Central memory CD8-positive, alpha-beta T cell (primary cell): ENCODE measurements at places on chromosomes 7 and 10.

GRCh38 chr7:39825401-39825980 lies 124.6 kb upstream of the CDK13 start:
- no peak for DNase-seq

DNA sequence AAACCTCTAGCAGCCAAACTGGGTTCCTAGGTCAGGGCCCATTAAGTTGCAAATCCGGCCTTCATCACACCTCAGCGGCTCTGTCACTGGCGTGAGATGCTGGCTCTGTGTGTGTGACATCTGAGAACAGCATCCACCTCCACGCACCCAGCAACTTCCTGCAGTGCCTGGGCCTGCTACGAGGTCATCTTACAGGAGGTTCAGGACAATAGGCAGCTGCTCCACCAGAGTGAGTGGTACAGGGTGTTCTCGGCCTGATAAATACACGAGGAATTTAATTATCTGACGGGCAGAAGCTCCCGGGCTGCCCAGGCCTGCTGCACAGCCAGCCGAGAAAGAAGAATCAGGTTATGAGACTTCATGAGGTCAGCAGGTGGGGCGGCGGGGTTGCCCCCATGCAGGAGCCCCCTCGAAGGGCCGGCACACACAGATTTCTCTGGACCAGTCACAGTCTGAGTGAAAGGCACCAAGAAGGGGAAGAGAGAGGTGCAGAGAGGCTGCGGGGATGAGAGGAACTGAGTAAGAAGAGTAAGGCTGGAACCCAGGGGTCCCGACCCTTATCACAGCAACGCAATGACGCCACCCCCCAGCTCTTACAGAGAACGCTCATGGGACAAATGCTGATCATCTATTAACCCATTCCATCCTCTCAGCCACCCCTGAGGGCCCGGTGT lies 49.3 kb downstream of the CALML3 start:
- DNase-seq = no peak

DNA sequence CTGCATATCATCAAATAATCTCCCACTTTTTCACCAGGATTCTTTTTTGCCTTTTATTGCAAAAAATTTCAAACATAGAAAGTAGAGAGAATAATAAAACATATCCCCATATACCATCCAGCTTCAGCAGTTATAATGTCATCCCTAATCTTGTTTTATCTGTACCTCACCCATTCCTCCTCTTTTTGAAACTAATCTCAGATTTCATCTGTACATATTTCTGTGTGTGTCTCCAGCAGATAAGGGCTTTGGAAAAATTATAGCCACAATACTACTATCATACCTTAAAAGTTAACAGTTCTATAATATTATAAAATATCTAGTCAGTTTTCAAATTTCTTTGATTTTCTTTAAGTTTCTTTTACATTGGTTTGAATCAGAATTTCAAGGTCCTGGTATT lies 7.6 kb upstream of the ENTPD1 start:
- DNase-seq = no peak

DNA sequence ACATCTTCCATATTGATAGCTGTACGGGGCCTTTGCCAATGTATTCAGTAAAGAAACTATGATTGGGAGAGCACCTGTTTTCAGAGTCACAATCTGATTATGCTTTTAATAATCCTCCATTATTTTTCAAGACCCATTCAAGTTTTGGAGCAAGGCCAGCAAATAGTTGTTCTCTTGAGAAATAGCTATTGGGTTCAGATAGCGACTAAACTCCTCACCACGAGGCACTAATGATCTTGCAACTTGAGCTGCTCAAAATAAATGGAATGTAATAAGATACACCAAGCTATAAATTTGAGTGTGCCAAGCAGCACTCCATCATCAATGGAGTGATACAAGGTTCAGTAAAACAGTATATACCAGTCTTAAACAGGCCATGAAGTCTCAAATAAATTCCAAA lies 7.4 kb upstream of the MALRD1 start:
- DNase-seq = no peak

GRCh38 chr10:71031026-71031425 lies 142.7 kb upstream of the PCBD1 start:
- DNase-seq = no peak

GRCh38 chr10:11178606-11179515 lies 161.2 kb downstream of the CELF2 start:
- DNase-seq = peak; percentile 87

DNA sequence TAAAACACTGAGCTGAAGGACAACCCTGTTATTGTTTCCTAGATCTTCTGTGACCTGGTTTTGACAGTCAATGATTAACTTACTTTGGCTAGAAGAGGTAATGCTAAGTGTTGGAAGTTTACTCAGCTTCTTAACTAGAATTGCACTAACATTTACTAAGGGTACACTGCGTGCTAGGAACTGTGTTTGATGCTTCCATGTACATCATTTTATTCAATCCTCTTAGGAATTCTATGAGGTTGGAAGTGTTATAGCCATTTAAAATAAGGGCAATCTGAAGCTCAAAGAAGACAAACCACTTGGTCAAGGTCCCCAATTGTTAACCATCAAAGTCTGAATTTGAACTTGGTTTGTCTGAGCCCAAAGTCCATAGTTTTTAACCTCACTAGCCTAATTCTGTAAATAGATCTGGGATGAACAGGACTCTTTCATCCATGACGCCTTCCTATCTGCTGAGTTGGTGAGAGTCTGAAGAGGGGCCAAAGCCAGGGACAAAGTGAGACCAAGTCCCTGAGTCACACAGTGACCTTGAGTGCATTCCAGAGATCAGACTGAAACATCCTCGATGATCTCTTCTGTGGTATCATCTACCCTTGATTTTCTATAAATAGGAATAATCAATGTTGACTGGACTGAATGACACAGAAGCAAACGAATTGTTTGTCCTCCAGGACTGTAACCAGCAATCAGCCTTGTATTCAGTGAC lies 29.2 kb upstream of the ZNRF2 start:
- no peak for DNase-seq

DNA sequence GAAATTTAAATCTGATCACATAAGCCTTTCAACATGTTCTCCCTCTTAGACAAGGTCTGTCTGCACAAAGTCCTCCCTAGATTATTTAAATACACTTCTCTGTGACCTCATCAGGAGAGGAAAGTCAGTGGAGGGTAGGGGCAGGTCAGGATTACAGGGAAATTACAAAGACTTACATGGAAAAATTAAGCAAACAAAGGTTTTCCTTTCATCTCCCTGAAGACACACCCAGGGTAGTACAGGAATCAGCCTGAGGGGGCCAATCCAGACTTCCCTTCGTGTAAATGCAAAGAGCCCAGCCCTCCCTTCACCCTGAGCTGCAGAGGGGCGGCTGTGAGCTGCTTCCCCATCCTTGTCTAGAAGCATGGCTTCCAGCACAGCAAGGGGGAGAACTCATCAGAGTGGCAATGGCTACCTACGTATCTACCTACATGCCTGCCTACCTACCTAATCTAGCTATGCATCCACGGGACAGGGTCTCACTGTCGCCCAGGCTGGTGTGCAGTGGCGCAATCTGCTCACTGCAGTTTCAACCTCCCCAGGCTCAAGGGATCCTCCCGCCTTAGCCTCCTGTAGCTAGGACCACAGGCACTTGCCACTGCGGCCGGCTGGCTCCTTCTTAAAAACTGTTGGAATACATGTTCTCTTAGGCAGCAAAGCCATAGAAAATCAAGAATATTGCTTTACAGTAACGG lies 33.2 kb downstream of the PITRM1 start:
- no peak for DNase-seq

GRCh38 chr7:18144166-18144565 lies 116.5 kb upstream of the PRPS1L1 start:
- DNase-seq = no peak

DNA sequence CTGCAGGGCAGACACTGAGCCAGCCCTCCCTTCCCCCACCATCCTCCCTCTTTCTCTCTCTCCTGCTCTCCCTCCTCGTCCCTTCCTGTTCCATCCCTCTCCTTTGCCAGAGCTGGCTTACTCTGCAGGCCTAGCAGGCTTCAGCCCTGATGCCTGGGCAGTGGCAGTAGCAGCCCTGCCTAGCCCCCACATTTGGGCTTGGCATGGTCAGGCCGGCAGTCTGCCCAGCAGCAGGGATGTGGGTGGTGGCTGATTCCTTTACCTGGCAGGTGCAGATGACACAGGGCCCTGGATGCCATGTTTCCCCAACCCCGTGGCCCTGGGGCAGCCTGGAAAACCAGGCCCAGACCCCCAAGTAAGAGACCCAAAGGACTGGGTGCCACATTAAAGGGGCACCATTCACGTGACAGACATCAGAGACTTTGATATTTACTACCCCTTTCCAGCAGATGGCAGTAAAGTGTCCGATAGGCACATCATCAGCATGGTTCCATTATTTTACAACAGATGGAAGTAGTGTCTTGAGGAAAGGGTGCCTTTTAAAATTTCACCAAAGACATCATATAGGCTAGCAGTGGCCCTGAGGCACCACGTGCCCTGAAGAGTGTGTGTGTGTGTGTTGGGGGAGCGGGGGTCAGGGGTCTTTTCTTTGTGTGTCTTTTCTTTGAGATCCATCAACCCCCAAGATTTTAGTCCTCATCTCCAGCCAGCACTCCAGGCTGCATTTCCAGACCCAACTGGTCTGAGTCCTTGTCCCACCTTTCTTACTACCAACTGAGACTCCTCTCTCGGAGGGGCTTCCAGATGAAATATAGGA lies 5.9 kb downstream of the KCP start:
- DNase-seq = no peak

- peak; percentile 59 for DNase-seq
These were observed 852 bp upstream of the KLF6 start for GRCh38 chr10:3785851-3786271.

- no peak for DNase-seq
These were observed 4.1 kb upstream of the TLX1 start for GRCh38 chr10:101126684-101127628.

DNA sequence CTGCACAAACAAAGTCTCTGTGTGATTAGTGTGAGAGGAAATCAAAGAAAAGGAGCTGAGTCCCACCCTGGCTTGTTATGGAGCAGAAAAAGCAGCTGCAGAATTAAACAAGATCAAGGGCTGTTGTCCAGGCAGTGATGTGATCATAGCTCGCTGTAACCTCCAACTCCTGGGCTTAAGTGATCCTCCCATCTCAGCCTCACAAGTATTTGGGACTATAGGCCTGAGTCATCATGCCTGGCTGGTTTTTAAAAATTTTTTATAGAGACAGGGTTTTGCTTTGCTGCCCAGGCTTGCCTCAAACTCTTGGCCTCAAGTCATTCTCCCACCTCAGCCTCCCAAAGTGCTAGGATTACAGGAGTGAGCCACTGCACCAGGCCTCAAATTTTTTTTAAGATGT lies 88.9 kb downstream of the IPMK start:
- no peak for DNase-seq

DNA sequence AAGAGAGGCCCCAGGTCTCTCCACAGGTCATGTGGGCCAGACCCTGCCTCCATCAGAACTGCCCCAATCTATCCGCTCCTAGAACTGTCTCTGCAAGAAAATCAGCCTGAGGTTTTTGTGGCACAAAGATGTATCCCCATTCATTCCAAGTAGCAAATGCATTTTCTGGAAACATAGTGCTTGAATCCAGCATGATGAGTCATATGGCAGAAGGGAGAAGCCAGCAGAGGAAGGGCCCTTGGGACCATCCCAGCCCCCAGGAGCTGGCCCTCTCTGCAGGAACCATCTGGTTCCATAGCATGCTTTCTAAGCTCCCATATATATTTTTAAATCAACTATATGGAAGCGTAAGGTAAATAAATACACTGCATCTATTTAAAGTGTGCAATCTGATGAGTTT lies 563.2 kb downstream of the GALNT17 start:
- DNase-seq = no peak

DNA sequence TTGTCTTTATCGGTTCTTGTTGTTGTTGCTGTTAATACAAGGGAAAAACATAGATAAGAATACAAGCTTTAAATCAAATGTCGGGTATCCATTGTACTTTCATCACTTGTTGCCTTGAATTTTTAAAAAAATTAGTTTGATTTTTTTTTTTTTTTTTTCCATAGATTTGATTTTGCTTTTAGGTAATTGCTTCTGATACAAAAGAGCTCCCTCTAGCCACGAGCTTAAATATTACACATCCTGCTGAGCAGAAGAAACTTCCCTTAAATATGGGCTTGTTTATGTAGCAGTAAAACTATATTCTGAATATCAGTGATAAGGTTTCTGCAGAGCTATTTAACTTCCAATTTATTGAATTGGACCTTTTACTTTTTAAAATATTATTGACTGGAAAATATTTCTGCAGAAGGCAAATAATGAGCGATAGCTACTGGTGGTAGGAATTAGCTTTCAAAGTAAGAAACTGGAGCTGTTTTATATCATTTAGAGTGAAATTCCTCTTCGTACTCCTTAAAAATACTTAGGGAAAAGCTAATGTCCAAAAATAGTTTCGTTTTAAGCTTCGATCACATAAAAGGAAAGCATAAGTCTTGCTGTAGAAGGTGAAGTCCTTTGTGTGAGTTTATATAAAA lies 216.9 kb downstream of the POLR1F start:
- no peak for DNase-seq

GRCh38 chr7:108351729-108352131 lies 104.5 kb downstream of the NRCAM start:
- DNase-seq = no peak

DNA sequence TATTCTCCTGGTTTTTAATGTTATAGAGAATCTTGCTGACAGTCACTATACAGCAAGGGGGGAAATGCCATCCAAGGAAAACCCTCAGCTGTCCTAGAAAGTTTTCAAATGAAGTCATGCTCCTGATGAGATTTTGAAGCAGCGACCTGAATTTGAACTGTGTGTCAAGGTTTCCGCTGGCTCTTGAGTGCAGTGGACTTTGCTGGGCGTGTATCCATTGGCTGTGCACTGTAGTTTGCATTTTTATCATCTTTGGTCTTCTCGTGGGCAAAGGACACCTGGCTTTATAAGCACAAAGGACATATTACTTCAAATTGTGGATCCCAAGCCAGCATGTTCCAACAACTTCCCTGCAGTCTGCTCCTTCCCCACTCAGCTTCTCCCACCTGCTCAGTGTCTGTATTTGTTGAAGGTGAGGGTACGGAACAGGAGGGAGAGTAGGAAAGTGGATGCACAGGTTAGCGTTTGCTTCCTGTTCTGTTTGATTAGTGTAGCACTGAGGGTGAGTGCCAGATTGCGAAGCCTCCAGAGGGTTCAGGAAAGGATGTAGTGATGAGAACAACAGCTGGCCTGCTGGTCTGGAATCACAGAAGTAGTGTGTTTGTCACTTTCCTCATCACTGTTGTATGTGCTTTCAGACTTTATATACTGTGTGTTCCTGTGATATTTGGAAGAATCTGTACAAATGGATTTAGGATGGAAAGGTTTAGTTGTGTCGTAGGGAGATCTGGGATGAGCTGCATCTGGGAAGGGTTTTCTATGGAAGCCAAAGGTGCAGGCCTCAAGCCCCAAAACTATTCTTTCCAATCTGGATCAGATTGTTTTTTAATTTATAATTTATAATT lies 204.8 kb downstream of the BMPER start:
- DNase-seq = no peak

- no peak for DNase-seq
These were observed 37.0 kb downstream of the GPR22 start for GRCh38 chr7:107506674-107507339.

- no peak for DNase-seq
These were observed 795 bp downstream of the LHFPL3 start for GRCh38 chr7:104328970-104329825.

- DNase-seq = no peak
These were observed 7.0 kb downstream of the GPR26 start for GRCh38 chr10:123673198-123673597.

- peak; percentile 91 for DNase-seq
These were observed 270.3 kb downstream of the ELFN1 start for GRCh38 chr7:1940402-1940786.
